ENCODE measurements at places on chromosomes 7 and 10.
A peak's percentile ranks its signal among the peaks of the same experiment; 100 is the strongest.

DNA sequence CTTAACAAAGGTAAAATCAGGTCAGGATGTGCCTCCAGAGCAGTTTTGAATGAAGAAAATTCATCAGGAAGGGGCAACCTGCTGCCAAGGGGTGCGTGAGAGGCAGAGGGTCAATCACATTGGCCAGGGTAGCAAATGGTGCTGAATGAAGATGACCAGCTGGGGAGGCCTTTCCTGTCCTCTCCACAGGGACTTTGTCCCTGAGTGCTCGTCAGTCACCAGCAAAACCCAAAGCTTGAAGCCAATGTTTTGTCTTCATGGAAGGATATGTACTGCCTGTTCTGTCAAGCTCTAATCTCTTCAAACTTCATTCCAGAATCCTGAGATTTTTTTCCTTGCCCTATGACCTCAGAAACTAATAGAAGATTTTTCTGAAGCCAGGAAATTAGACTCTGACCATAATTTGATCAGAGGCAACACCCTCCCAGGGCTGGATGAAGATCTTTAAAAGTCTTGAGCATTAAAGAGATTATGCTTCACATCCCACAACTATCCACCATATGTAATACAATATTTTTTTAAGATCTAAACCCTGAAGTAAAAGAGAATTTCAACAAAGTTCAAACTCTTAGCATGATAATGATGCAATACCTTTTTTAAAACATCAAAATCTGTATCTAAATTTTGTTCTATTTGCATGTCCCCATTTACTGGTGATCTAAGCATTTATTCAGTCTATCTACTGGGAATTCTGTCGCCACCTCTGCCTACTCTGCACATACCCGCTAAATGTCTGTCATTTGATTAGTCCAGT, 243.0 kb downstream of the SNX13 start:
- no peak for DNase-seq

DNA sequence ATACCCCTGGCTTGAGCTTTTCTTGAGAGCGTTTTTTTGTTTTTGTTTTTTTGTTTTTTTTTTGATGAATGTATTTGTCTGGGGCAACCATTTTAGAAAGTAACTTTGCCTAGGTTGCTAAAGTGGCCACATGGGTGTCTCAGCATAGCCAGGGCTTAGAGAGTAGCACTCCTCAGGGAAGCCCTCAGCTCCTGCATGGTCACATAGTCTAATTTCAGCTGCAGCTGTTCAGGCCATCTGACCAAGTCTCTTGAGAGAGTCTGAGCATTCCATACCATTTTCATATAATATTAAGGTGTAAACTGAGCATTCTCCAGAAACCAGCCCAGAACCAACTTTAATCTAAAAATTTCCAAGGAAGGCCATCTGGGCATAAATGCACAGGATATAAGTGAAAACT, 186.4 kb downstream of the NPSR1 start:
- no peak for DNase-seq

- peak; percentile 53 for DNase-seq
These were observed 277.5 kb downstream of the PLXNA4 start for GRCh38 chr7:132298790-132299189.

GRCh38 chr10:22505911-22506685, 160.8 kb downstream of the SPAG6 start:
- no peak for DNase-seq

GRCh38 chr7:128974241-128974934, 36.7 kb downstream of the IRF5 start:
- no peak for DNase-seq

GRCh38 chr10:78258323-78259030, 224.8 kb downstream of the RPS24 start:
- DNase-seq, result no peak

DNA sequence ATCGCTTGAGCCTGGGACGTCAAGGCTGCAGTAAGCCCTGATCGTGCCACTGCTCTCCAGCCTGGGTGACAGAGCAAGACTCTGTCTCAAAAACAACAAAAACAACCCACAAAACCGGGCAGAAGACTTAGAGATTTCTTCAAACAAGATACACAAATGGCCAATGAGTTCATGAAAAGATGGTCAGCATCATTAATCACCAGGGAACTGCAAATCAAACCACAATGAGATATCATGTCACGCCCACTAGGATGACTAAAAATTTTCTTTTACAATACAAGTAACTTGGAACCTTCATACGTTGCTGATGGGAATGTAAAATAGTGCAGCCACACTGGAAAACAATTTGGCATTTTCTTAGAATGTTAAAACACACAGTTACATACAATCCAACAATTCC, 77.3 kb upstream of the GRID1 start:
- no peak for DNase-seq

DNA sequence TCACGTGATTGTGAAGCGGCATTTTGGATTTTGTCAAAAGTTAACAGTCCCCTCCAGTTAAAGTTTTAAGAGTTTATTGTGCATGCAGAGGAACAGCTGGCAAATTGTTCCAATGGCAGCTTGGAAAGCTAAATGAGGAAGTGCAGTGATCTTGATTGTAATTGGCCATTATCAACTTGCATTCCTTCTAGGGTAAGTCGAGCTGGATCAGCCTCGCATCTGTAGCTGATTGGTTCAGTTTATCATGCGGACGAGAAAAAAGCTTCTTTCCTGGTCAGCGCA, 566 bp downstream of the ZNF789 start:
- peak; percentile 84 for DNase-seq

GRCh38 chr7:46850563-46851330, 731.2 kb downstream of the TNS3 start:
- no peak for DNase-seq
